ENCODE measurements at places on chromosomes 12 and 14.

GRCh38 chr12:30823764-30824163 lies 69.0 kb upstream of the CAPRIN2 start:
- no peak for DNase-seq

GRCh38 chr12:112207397-112207924 lies 82.1 kb downstream of the TRAFD1 start:
- DNase-seq, result no peak

GRCh38 chr12:55703288-55703687 lies 4.4 kb downstream of the ITGA7 start:
- DNase-seq, result no peak

DNA sequence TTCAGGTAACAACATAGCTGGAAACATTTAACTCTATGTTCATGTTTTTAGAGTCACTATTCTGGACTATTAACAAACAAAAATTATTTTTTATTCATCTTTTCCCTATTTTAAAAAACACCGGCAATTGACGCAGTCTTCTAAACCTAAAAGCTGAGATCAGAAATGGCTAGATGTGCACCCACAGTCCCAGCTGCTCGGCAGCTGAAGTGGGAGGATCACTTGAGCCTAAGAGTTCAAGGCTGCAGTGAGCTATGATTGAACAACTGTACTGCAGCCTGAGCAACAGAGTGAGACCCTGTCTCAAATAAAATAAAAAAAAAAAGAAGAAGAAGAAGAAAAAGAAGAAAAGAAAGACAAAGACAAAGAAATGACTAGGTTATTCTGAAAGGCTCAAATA lies 64.5 kb downstream of the PAX9 start:
- no peak for DNase-seq

DNA sequence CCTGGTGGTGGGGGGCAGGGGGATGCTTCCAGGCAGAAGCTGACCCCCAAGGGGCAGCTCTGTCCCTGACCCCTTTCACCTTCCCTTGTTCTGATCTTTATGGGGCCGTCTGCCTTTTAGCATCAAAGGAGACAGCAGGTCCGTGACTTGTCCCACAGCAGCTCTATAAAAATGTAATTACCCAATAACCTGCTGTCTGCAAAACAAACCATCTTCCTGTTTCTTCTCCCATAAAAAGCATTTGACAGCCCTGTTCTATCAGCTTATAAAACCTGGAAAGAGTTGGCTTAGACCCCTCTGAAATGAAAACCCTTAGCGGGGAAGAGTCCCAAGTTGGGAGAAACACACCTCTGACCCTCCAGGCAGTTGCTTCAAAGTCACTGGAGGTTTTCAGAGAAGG lies 416.9 kb downstream of the MED13L start:
- DNase-seq, result no peak

DNA sequence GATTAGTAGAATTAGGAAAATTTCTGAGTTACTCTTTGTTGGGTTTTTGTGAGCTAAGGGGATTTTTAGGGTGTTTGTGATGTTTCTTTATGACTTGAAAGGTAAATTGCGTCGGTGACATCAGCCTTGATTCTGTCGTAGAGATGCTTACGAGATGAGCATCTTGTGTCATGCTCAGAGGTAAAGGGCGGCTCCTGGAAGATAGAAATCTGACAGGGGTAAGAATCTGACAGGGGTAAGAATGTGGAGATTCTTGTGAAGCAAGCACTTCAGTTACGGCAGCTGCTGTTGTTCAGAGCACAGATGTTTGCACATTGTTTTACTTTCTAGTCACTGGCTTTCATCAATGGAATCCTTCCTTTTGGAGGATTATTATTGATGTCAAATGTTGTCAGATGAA lies 22.5 kb downstream of the EML1 start:
- DNase-seq, result no peak

- peak; percentile 35 for DNase-seq
Observed at GRCh38 chr14:20609215-20610001, 18.2 kb upstream of the RNASE12 start.

GRCh38 chr12:131535779-131536178 lies 175.1 kb upstream of the SFSWAP start:
- DNase-seq, result no peak

DNA sequence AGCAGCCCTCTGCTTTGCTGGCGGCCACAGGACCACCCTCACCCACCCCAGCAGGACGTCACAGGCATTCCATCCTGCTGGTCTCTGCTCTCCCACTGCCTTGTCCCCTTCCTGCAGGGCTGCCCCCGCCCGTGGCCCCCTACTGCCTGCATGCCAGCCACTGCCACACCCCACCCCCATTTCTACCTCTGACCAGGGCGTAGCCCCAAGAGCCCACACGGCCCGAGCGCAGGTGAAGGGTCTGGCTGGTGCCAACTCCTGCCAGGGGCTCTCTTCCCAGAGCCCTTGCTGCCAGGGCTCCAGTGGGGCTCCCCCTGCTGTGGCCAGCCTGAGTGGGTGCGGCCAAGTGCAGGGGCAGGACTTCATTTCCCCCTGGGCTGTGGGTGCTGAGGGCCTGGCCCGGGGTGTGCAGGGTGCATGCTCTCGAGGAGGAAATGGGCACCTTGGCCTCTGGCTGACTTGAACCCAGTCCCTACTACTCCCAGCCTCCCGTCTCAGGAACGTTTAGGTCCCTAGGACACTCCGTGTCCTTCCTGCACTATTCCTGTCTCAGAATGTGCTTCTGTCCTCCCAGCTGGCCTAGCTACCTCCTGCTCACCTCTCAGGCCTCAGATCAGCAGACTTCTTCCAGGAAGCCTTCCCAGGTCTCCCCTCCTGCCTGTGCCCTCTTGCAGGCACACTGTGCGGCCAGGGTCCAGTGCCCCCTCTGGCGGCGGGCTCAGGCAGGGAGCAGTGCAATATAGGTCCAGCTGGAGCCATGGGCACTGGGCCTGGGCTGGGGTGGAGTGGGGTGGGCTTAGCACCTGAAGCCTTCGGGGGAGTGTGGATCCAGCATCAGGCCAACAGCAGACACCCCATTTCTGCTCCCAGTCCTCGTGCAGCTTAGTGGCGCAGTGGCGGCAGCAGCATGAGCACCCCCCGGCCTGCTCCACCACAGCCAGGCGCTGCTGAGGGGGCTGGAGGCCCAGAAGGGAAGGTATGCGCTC lies 1.4 kb downstream of the LBHD2 start:
- DNase-seq, result no peak

DNA sequence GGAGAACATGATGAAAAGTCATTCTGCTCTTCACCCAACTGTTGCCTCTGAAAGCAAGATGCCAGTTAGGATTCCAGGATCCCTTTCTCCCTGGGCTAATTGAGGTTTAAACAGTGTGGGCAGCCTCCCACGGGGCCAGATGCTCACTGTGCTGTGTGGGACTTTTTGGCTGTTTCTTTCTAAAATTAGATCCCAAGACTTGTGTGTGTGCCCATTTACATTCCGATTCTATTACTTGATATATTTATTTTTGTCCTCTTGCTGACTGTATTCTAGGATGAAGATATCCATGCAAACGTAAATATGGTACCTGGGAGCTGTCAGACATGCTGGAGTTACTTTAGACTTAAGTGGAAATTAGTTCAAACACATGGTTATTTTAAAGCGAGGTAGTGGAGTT lies 6.2 kb downstream of the IFT43 start:
- DNase-seq, result no peak

GRCh38 chr12:38823738-38824137 lies 81.7 kb downstream of the CPNE8 start:
- no peak for DNase-seq
